ENCODE measurements at places on chromosomes 5 and 9.
A peak's percentile ranks its signal among the peaks of the same experiment; 100 is the strongest.

DNA sequence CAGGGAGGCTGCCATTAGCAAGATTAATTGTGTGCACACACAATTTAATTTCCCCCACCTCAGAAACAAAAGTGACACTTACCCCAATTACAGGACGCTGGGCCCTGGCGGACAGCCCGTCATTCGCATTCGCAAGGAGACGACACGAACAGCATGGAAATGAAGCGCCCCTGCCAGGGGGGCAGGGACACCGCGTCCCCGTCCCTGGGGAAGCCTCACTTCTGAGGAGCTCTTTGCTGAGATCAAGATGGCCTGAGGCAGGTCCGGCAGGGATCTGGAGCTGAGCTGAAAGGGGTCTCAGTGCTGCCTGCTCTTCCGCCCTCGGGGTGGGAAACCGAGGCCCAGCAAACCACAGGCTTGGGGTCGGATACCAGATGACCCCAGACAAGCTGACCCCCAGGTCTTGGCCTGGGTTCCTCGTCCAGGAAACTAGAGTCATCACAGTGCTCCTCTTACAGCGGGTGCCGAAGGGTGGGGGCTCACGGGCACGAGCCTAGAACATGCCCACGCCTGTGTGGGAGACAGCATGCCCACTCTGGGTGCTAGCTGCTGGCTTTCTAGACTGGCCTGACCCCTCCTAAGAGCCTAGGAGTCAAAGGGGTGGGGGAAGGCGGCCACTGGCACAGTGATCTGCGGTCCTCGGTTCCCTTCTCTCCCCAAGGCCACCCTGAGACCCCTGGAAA, 103.2 kb downstream of the VAV2 start:
- peaks cover 3% of the 10 kb centered on the region for H3K4me1 ChIP-seq
- no peak overlapping the region for H3K4me3 ChIP-seq
- no peak for DNase-seq
- peaks cover 9% of the 10 kb centered on the region for H3K36me3 ChIP-seq
- H3K27me3 ChIP-seq, result peaks cover 5% of the 10 kb centered on the region

DNA sequence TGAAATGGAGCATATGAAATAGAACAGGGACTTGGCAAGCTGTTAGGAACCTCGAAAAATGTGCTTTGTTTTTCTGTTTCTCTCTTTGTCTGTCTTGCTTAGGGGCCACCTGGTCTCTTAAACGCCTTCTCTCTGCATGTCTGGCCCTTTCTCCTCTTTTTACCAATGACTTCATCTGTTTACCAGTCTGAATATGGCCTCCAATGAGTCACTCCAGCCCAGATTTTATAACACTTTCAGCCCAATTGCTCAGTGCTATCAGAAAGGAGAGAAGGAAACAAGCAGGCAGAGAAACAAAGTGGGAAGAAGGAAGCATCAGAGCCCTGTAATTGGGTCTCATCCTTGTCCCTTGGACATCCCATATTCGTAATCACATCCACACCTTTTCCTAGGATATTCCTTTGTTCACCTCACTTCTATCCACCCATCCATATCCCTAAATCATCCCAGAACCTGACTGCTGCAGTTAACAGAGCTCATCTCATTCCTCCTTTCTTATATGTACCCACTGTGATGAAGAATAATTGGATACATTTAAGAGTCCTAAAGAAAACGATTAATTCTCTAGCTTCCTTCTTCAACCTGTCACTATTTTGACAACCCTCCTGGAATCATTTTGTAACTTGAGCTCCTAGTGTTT, 151.8 kb upstream of the GPR151 start:
- no peaks in the 10 kb centered on the region for H3K27me3 ChIP-seq
- H3K36me3 ChIP-seq, result no peaks in the 10 kb centered on the region
- DNase-seq, result no peak
- no peak overlapping the region for H3K27ac ChIP-seq

- no peaks in the 10 kb centered on the region for H3K4me1 ChIP-seq
- no peaks in the 10 kb centered on the region for H3K27me3 ChIP-seq
- DNase-seq, result no peak
- no peak overlapping the region for H3K27ac ChIP-seq
- H3K36me3 ChIP-seq, result peaks cover 7% of the 10 kb centered on the region
Observed at GRCh38 chr9:121242959-121243346, 25.0 kb upstream of the GSN start.

DNA sequence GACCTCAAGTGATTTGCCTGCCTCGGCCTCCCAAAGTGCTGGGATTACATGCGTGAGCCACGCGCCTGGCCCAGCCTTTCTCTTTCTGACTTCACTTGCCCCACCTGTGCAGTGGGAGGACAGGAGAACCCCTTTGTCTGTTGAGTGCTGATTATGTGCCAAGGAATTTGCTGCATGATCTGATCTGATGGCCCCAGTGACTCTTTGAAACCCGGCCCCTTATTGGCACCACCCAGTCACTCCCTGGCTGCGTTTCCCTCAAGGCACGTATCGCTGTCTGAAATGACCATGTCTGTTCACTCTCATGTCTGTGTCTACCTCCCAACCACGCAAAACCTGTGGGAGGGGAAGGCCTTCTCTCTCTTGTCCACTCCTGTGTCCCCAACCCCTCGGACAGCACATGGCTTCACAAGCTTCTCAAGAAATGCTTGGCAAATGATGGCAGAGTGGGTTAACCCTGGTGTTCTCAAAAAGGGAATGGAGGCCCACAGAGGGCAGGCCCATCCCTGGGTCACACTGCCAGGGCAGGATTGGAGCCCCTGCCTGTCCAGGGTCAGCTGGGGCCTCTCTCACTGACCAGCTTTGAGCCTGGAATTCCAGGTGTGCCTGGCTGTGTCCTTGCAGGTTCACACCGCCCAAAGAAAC, 21.9 kb downstream of the NEK6 start:
- H3K4me3 ChIP-seq, result no peak overlapping the region
- H3K4me1 ChIP-seq, result peaks cover 21% of the 10 kb centered on the region
- peaks cover 4% of the 10 kb centered on the region for H3K27me3 ChIP-seq
- no peaks in the 10 kb centered on the region for H3K36me3 ChIP-seq
- no peak for DNase-seq

GRCh38 chr5:56025151-56025885, 30.6 kb upstream of the IL6ST start:
- H3K4me3 ChIP-seq, result no peak overlapping the region
- H3K36me3 ChIP-seq, result no peaks in the 10 kb centered on the region
- no peaks in the 10 kb centered on the region for H3K27me3 ChIP-seq

DNA sequence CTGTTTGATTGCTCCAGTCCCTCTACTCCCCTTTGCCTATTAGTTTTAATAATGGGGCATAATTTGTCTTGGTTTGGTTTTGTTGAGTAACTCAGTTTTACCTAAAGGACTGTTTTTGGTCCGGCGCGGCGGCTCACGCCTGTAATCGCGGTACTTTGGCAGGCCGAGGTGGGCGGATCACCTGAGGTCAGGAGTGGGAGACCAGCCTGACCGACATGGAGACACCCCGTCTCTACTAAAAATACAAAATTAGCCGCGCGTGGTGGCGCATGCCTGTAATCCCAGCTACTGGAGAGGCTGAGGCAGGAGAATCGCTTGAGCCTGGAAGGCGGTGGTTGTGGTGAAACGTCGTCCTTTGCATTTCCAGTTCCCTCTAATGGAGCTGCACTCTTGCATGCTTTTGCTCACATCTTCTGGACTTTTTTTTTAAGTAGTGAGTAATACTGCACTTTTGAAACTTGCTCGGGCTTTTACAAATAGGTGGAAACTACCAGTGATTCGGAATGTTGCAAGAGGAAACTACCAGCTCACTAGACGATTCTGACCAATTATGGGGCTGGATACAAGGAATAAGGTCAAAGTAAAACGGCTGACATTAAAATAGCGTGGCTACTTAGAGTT, 721 bp upstream of the MAML1 start:
- peaks cover 2% of the 10 kb centered on the region for H3K27me3 ChIP-seq
- H3K27ac ChIP-seq, result peak overlapping the region; percentile 90
- H3K4me1 ChIP-seq, result peaks cover 26% of the 10 kb centered on the region
- peak; percentile 6 for DNase-seq

GRCh38 chr5:173638126-173639040, 21.9 kb upstream of the BOD1 start:
- no peak overlapping the region for H3K27ac ChIP-seq
- peaks cover 5% of the 10 kb centered on the region for H3K4me1 ChIP-seq
- H3K27me3 ChIP-seq, result no peaks in the 10 kb centered on the region
- DNase-seq, result no peak

DNA sequence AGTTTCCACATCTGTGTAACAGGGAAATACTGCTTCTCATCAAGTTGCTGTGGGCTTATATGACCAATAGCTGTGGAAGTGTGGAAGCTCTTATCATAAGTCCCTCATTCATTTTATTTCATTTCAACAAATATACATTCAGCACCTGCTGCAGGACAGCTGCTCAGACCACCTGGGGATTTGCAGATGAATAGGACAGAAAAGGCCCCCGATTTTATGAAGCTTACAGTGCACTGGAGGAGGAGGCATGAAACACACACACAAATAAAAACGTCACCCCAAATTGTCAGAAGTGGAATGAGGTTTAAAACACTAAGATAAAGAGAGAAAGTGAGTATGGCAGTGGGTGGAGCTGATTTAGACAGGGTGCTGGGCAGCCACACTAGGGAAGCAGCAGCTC, 107.2 kb downstream of the DRD1 start:
- peaks cover 2% of the 10 kb centered on the region for H3K4me1 ChIP-seq
- H3K27ac ChIP-seq, result no peak overlapping the region
- H3K27me3 ChIP-seq, result peaks cover 3% of the 10 kb centered on the region
- H3K36me3 ChIP-seq, result no peaks in the 10 kb centered on the region
- H3K4me3 ChIP-seq, result no peak overlapping the region
- no peak for DNase-seq

GRCh38 chr9:112072721-112073638, 102.1 kb downstream of the SUSD1 start:
- no peaks in the 10 kb centered on the region for H3K36me3 ChIP-seq
- H3K27ac ChIP-seq, result no peak overlapping the region
- H3K27me3 ChIP-seq, result peaks cover 2% of the 10 kb centered on the region
- H3K4me1 ChIP-seq, result peaks cover 26% of the 10 kb centered on the region
- no peak overlapping the region for H3K4me3 ChIP-seq

- H3K27me3 ChIP-seq, result peaks cover 5% of the 10 kb centered on the region
- no peak for DNase-seq
- peak overlapping the region; percentile 21 for H3K4me3 ChIP-seq
- no peaks in the 10 kb centered on the region for H3K36me3 ChIP-seq
Observed at GRCh38 chr5:124661317-124662141, 84.9 kb downstream of the ZNF608 start.

- H3K4me3 ChIP-seq, result no peak overlapping the region
- H3K27me3 ChIP-seq, result no peaks in the 10 kb centered on the region
- H3K27ac ChIP-seq, result peak overlapping the region; percentile 83
- peaks cover 13% of the 10 kb centered on the region for H3K4me1 ChIP-seq
- no peak for DNase-seq
- no peaks in the 10 kb centered on the region for H3K36me3 ChIP-seq
Observed at GRCh38 chr5:33816791-33817190, 75.0 kb downstream of the ADAMTS12 start.
